ENCODE measurements at places on chromosomes 12 and 14.
A peak's percentile ranks its signal among the peaks of the same experiment; 100 is the strongest.

GRCh38 chr12:102916252-102917025 lies 605 bp downstream of the PAH start:
- DNase-seq = no peak

DNA sequence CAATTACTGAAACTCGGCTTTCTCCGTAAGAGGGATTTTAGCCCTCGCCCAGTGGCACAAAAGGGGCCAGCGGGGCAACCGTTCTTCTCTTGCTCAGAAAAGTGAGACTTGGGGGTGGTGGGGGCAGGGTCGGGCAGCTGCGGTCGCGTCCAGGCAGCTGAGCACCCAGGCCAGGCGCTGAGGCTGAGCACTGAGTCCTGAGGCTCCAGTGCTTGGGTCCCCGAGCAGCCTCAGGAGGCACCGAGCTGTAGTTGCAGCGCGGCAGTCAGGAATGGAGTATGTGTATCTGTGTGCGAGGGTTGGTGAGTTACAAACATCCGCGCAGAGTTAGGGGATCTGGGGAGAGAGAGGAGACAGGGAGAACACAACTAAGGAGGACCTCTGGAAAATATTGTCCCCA lies 4.1 kb upstream of the HOXC6 start:
- DNase-seq = no peak

GRCh38 chr14:100397005-100397404 lies 73.9 kb downstream of the SLC25A47 start:
- DNase-seq = no peak

DNA sequence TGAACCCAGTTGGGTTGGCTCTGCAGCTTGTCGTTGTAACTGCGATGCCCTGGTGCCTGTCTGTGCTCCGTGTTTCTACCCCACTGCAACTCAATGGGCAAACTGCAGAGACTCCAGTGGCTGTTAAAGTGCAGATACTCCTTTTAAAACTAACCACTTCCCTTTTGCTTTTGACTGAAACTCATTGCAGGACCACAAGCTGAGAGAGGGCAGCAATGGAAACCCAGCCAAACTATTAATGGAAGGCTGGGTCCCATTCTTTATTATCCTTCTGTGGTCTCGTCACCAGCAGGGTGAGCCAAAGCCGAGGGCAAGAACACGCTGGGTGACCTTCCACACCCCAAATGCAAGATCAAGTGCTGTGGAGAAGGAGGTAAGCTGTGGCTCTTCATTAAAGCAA lies 910.4 kb downstream of the VRK1 start:
- no peak for DNase-seq

GRCh38 chr12:6863033-6863432 lies 4.3 kb upstream of the TPI1 start:
- no peak for DNase-seq

DNA sequence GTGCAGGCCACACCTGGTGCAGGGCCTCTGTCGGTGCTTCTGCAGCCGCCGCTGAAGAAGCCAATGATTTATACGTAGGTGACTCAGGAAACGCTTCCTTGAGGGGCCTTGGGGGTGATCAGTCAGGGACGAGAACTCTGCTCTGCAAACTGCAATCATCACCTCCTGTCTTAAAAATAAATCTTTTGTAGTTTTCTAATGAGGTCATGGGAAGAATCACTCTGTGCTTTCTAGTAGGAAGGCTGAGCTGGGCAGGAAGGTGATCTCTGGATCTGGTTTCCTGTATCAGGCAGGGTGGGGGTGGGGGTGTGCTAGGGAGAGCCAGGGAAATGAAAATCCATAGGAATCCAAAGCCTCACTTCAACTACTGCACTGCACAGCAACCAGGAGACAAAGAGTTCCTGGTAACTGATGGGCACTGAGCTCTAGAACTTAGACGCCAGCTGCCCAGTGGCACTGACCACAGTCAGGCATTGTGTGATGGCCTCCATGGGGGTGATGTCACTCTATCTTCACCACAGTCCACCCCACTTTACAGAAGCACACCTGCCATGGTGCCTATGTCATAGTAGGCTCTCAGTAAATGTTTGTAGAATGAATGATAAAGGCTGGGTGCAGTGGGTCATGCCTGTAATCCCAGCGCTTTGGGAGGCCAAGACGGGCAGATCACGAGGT lies 292.4 kb upstream of the PWP1 start:
- no peak for DNase-seq

DNA sequence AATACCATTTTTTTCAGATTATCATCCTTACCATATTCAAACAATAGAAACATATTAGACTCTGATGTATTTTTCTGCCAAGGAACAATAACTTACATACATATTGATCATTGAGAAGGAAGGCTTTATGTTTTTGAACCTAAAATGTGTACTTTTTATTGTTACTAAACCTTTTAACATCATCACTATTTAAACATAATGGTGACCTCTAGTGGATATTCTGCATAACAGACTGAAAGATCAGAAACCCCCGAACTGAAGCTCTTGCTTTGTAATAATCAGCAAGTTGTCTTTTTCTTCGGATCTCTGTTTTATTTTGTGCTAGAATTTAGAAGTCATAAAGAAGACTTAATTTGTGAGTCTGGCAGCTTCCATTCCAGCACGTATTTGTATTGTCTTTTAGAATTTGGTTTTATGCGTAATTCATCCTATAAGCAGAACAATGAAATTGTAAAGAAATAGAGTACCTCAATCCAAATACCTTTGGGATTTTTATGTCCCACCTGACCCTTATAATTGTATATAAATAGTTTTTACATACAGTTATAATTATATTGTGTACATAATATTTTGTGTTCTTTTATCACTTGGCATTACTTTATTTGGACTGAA lies 125.9 kb upstream of the ATF1 start:
- DNase-seq = peak; percentile 40

DNA sequence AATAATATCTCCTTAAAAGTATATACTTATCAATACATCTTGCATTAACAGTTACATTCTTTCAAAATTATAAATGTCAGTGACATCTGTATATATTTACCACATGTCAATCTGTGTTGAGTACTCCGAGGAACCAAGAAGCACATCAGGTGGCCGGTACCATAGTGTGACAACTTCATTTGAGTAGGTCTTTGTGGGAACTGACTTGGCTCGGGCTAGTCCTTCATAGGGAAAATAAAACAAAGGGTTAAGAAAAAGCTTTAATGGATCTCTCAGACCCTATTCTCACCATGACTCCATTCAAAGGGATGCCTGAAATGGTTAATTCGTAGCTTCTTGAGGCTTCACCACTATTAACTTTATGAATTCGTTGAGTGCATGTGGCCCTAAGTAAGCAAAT lies 94.9 kb downstream of the ELK3 start:
- DNase-seq = no peak

DNA sequence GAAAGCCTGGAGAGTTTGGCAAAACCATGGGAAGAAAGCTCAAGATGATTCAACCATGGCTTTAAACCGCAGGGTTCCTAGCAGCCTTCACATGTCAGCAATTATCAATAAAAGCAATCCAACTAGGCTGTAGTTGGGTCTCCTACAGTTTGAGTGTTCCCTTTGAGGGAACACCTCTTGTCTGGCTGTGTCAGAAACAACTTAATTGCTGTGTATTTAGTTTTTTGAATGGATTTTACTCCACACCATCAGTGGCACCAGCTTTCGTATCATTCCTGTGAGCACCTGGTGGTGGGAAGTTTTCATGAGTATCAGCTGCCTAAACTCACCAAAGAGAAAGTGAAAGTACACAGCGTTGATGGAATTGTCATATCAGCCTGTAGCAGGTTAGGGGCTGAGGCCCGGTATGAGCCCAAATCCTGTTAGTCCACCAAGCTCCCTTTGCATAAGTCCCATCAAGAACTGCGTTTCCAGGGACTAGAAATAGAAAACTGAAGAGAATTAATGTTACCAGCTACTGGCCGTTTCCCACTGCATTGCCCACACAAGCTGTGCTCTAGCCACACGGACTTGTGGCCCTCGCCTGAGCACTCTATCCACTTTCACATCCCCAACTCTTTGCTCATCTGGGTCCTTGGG lies 10.9 kb upstream of the IL26 start:
- peak; percentile 27 for DNase-seq

DNA sequence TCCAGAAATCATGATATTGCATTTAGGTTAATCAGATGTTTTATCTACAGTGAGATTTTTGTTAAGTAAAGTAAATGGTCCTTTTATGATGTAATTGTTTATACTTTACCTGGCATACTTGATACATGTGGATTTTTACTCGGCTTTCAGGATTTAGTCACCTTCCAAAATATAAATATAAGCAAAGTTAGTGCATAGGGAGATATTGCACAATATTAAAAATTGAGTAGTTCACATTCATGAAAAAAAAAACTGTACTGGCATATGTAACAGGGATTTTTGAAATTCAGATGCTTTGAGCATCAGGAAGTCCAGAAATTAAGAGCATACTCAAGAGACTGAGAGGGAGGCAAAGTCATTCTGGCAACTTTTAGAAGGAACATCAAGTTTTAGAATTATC lies 173.5 kb downstream of the PLCZ1 start:
- DNase-seq = no peak

DNA sequence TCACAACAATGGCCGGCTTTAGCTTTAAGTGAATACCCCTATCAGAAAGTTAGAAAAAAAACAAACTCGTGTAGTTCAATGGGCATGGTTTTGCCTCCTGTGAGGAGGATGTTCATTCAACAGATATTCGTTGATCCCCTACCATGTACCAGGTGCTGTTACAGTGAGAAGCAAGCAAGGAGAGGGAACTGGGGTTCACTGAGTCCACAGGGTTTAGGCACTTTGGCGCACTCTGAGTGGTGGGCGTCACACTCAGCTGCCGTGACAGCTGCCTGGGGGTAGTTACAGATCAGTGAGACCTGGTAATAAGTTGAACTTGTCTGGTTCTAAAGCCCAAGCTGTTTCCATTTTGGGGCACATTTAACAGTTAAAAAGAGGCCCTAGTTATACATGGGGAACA lies 74.2 kb downstream of the PAPOLA start:
- DNase-seq = no peak

DNA sequence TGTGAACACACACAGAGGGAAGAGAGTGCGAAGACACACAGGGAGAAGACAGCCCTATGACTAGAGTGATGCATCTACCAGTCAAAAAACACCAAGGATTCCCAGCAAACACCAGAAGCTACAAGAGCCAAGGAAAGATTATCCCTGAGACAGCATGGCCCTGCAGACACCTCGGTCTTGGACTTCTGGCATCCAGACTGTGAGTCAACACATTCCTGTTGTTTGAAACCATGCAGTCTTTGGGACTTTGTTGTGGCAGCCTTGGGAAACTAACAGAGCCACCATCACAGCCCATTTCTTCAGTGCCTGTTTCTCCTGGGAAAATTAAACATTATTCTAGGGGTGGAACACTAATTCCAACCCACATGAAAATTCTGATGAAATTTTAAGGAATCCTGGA lies 220.6 kb downstream of the GXYLT1 start:
- no peak for DNase-seq

DNA sequence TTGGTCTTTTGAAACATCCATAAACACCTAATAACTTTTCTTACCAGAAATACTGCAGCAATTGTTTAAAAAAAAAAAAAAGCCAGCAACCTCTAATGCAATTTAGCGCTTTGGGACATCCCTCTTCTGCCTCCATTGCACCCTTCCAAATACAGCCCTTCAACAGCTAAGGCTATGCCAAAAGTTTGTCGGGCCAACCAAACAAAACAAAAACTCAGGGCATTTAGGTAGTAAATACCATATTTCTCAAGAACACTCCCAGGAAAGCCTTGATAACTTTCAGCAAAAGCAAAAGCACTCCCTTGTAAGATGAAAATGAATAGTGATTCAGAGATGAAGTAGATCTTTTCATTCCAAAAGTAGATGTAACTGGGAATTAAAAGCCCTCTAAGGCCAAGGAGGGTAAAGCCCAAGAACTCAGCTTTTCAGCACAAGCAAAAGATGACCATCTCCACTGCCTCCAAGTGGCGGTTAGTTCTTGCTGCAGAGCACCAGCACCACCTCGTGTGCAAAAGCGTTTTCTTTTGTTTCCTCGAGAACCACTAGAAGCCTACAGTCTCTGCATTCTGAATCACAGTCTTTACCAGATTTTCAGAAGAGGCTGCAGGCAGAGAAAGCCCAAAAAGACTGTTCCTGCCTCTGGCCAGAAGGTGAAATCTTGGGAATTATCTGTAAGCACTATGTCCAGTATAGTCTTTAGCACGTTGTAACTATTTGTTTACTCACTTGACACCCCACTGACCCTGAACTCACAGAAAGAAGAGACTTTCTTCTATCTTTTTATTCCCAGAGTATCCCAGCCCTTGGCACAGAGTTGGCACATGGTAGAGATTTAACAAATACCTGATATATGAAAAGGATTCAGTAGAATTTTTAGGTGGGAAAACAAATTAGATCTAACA lies 53.1 kb downstream of the SIX6 start:
- DNase-seq = peak; percentile 39

- DNase-seq = peak; percentile 46
Observed at GRCh38 chr12:14284184-14284722, 81.2 kb upstream of the ATF7IP start.

DNA sequence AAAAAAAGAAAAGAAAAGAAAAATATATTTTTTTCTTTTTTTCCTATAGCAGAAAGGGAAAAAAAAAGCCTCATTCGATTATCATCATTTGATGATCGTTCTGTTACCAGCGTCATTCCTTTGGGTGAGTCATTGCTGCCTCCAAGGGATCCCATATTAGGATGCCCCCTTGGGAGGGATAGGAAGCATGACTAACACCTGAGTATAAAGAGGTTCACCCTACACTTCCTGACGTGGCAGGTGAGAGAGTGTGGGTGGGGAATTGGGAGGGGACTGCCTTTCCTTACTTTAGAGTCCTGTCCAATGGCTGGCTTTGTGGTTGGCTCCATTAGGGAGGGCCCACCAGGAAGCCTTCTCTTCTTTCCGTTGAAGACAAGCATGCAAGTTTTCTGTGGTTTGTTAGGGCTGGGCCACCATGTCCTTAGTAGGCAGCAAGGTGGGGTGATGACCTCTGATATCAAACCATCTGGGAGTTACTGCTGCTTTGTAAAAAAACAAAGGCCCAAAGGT lies 56.1 kb upstream of the FUT8 start:
- no peak for DNase-seq

DNA sequence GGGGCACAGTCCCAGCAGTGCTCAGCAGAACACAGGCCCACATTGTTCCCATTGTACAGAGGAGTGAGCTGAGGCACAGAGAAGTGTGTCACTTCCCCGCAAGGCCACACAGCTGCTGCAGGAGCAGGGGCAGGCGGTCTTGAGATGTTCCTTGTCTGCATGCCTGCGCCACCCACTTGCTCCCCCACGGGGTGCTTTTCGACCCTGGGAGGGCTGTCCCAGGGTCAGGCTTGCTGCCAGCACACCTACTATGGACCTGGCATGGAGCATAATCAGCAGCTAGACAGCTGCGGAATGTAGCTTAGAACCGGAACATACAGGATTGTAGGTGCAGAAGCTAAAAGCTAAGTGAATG lies 7.8 kb upstream of the EP400 start:
- no peak for DNase-seq

DNA sequence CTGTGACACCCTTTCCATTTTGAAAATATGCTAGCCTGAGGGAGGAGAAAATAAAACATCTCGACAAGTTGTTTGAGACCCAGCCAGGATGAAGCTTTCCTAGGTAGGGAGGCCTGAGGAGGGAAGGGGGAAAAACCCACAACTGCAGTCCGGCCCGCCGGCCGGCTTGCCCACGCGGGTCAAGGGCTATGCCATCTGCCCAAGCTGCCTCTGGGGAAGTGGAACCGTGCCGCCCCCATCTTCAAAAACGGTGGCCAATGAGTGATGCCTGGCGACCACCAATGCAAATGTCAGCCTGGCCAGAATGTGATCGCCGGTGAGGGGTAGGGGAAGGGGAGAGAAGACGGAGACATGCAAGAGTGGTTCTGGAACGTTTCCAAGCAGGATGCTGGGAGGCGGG lies 263.5 kb upstream of the ALG10B start:
- no peak for DNase-seq

- DNase-seq = no peak
Observed at GRCh38 chr14:63273717-63274655, 44.7 kb downstream of the GPHB5 start.
